ENCODE measurements at places on chromosomes 6 and 20.

GRCh38 chr6:39952167-39952566 is 17.9 kb upstream of the MOCS1 start:
- no peak for DNase-seq

GRCh38 chr20:5918856-5919625 is 31.3 kb downstream of the TRMT6 start:
- DNase-seq: peak; percentile 54

DNA sequence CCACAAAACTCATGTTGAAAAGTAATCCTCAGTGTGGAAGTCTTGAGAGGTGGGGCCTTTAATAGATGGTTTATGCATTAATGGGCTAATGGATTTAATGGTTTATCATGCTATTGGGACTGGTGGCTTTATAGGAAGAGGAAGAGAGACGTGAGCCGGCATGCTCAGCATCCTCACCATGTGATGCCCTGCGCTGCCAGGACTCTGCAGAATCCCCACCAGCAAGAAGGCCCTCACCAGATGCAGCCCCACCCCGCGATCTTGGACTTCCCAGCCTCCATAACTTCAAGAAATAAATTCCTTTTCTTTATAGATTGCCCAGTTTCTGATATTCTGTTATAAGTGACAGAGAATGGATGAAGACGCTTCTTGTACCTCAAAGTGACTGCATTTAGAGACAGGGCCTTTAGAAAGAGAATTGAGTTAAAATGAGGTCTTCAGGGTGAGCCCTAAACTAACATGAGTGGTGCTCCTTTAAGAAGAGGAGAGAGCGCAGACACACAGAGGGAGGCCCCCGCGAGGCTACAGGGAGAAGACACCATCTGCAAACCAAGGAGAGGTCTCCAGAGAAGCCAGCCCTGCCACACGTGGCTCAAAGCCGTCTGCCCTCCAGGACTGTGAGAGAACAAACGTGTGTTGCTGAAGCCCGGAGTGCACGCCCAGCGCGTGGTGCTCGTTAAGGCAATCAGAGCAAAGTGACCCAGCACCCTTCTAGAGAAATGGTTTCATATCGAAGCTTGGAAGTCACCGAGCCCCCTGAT is 56.9 kb downstream of the IRF4 start:
- no peak for DNase-seq

DNA sequence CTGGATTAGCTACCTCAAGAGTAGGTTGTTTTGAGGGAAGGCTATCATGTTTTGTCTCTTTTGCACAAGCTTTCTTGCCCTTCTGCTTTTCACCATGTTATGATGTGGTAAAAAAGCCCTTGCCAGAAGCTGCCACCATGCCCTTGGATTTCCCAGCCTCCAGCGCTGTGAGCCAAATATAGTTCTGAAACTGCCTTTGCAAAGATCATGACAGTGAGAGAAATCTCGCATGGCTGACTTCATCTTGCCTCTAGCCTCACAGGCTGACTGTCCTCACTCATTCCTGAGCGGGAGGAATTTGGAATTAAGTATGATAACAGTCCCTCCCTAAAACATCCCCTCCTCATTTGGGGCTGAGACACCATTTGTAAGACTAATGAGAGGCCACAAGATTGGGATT is 207.7 kb downstream of the BTBD9 start:
- no peak for DNase-seq

DNA sequence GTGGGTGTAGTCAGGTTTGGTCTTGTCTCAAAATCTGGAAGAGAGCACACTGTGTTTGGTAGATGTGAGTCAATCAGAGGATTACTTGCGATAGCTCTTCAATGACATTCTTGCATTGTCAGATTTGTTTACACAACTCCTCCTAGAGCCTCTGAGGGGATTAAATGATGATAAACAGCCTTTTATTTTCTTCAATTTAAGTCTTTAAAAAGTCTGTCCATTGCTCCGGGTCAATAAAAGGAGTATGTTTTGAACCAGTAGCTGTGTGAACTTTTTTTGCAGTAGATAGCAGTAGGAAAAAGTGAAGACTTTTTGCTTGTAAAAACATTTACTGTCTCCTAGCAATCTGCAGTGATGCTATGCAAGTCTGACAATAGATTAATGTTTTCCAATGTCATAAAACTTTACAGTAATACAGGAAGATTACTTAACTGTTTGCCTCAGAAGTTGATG is 49.9 kb downstream of the GJA1 start:
- DNase-seq: no peak
